A549 treated with RU486 at 1 μM for 4 hours (cell line): ENCODE measurements at places on chromosomes 7 and 10. TPM values are rescaled to one million over a fixed set of nuclear protein-coding genes. Genes with fewer than 3 reads are reported as not detected.

The OR2A5 gene
- total RNA-seq: not detected in 5 replicates

The LMBR1 gene
- 17.4 to 28.9 TPM (median 27.9 TPM) in 5 replicates for total RNA-seq

The KIN gene
- total RNA-seq: 8.7 to 13.0 TPM (median 12.1 TPM) in 5 replicates

The CDCA7L gene
- total RNA-seq: 15.3 to 18.0 TPM (median 15.5 TPM) in 5 replicates

The SPDYE1 gene
- total RNA-seq: not detected in 5 replicates

The CADPS2 gene
- 0.05 to 0.08 TPM in 2 of 5 replicates, not detected in the others for total RNA-seq

The ITIH2 gene
- 0.08 to 0.36 TPM (median 0.27 TPM) in 5 replicates for total RNA-seq

The PIP gene
- 0.28 TPM in 1 of 5 replicates, not detected in the others for total RNA-seq

The HOXA6 gene
- 0.98 to 2.1 TPM (median 1.5 TPM) in 5 replicates for total RNA-seq

The FGL2 gene
- not detected in 5 replicates for total RNA-seq

The CTAGE8 gene
- 0.12 TPM in 1 of 5 replicates, not detected in the others for total RNA-seq

The MDFIC gene
- total RNA-seq: 18.9 to 30.8 TPM (median 25.6 TPM) in 5 replicates

The FAM131B gene
- total RNA-seq: 0.33 to 0.71 TPM (median 0.46 TPM) in 5 replicates

The MMS19 gene
- 40.8 to 46.0 TPM (median 44.2 TPM) in 5 replicates for total RNA-seq

The LEP gene
- total RNA-seq: not detected in 5 replicates

The ELMO1 gene
- total RNA-seq: 1.7 to 2.9 TPM (median 2.2 TPM) in 5 replicates

The CXCL12 gene
- 0.15 to 0.17 TPM in 2 of 5 replicates, not detected in the others for total RNA-seq
